HS-27A (cell line): ENCODE measurements at places on chromosomes 5 and 9.

- no peak for DNase-seq
Observed at GRCh38 chr9:98054376-98054951, 2.1 kb upstream of the NANS start.

GRCh38 chr5:152297866-152298265 is 107.2 kb downstream of the NMUR2 start:
- no peak for DNase-seq

GRCh38 chr9:114272739-114273431 is 50.0 kb upstream of the ORM1 start:
- DNase-seq: no peak

- DNase-seq: no peak
Observed at GRCh38 chr5:142816531-142817430, 46.6 kb downstream of the ARHGAP26 start.
